Hematopoietic multipotent progenitor cell (in vitro differentiated cells): ENCODE measurements at places on chromosomes 3 and 15. TPM values are rescaled to one million over a fixed set of nuclear protein-coding genes. Genes with fewer than 3 reads are reported as not detected.

- DNase-seq: no peak
These were observed 236.9 kb downstream of the THSD4 start for GRCh38 chr15:71352125-71352524.

DNA sequence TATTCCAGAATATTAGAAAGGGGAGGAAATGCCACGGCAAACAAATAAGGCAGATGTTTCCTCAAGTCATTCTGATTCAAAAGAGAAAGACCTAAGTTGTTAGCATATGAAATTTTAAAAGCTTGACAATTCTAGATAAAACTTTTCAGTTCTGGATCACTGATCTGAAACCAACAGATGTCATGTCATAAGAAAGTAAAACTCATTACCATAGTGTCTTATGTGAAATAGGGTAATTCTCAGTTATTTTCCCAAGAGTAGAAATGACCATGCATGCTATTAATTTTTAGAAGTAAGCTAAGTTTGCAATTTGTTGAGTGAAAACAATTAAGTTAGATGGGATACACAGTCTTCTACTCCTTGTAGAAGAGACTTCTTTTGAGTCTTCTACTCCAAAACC, 630.3 kb downstream of the NAALADL2 start:
- no peak for DNase-seq

DNA sequence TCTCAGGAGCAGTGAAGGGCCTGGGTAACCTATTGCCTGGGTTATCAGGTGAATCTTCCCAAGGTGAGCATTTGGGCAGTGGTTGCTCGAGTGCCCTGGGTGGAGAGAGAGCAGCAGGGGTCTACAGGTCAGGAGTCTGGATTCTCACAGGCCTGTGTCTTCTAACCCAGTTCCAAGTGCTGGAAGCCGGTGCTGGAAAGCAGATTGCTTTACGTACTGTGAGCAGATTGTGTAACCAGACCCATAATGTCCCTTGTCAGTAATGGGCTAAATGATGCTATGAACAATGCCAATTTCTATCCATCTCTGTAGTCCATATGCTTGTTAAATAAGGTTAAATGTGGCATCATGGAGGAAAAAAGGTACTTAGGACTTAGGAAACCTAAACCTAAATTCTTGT, 106.5 kb downstream of the TPRG1 start:
- no peak for DNase-seq

DNA sequence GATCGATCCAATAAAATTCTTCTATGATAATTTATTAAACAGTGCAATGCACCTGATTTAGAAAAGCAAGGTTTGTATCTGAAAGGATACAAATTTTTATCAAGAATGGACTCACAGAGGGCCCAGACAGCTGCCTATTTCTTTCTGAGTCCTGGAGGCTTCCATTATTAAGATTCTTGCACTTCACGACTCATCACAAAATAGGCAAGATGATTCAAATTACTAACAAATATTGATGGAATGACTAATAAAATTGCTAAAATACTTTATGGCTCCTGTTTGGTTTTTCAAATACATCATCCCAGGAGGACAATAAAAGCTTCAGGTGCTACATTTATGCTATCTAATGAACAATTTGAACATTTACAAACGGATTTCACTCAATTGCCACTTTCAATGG, 483.0 kb upstream of the AGTR1 start:
- no peak for DNase-seq

GRCh38 chr3:195573611-195574496, 9.9 kb downstream of the APOD start:
- DNase-seq: no peak

- no peak for DNase-seq
These were observed 1.9 kb downstream of the TNIK start for GRCh38 chr3:171458071-171458863.

DNA sequence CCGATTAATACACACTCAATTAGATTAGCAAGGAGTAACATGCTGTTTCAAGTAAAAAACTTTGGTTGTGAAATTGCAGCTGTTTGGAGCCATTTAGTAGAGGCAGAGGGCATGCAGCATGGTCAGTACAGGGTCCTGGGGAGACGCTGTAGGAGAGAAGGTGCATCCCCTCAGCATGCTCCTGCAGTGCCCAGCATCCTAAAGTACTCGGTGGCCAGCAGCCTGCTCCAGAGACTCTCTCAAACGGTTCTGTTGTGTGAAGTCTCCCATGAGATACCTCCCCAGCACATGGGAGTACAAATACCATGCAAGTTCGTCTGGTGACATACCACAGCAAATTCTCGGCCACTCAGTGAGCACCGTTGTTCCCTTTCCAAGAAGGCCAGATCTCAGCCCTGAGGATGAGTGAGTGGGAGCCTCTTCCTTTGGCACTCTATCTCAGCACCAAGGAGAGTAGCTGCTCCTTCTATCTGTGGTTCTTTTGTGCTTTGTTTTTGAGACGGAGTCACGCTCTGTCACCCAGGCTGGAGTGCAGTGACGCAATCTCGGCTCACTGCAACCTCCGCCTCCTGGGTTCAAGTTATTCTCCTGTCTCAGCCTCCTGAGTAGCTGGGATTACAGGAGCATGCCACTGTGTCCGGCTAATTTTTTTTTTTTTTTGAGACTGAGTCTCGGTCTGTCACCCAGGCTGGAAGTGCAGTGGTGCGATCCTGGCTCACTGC, 72.7 kb downstream of the TJP1 start:
- DNase-seq: no peak

GRCh38 chr3:70999730-71000129, 583.8 kb downstream of the FOXP1 start:
- no peak for DNase-seq

DNA sequence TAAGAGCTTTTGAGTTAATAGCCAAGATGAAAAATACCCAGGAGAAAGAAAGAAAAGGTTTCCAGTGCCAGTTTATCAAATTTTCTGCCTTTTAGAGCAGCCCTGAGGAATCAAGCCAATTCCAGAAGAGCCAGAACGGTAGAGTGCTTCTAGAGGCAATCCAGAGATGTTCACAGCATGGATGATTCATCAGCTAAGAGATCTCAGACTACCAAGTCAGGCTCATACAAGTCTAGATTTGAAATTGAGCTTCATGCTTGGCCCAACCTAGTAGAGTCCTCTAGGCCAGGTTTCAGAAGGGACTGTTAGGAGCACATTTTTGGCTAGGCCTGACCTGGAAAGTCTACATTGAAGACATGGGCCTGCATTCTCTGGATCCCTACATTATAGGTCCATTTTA, 15.5 kb downstream of the WDR48 start:
- no peak for DNase-seq

GRCh38 chr3:143235614-143236204, 116.1 kb downstream of the CHST2 start:
- DNase-seq: no peak

- DNase-seq: no peak
These were observed 3.7 kb upstream of the JMJD7 start for GRCh38 chr15:41824062-41824745.

COL7A1 gene
- 0.27 TPM for total RNA-seq

SERPINI2 gene
- 1.6 TPM for total RNA-seq

C2CD4A gene
- total RNA-seq: under 0.01 TPM

CISH gene
- 17.8 TPM for total RNA-seq

CHRNB4 gene
- total RNA-seq: 0.27 TPM

CTXN2 gene
- total RNA-seq: not detected

TMEM207 gene
- not detected for total RNA-seq

GABRG3 gene
- total RNA-seq: not detected

ADGRG7 gene
- total RNA-seq: not detected

TEX55 gene
- total RNA-seq: under 0.01 TPM

MCF2L2 gene
- total RNA-seq: 5.1 TPM
